ENCODE measurements at places on chromosomes 7 and 10.

- no peak for DNase-seq
Observed at GRCh38 chr10:68938117-68938516, 17.9 kb upstream of the DDX21 start.

GRCh38 chr10:11237571-11237970 is 219.9 kb downstream of the CELF2 start:
- DNase-seq, result no peak

DNA sequence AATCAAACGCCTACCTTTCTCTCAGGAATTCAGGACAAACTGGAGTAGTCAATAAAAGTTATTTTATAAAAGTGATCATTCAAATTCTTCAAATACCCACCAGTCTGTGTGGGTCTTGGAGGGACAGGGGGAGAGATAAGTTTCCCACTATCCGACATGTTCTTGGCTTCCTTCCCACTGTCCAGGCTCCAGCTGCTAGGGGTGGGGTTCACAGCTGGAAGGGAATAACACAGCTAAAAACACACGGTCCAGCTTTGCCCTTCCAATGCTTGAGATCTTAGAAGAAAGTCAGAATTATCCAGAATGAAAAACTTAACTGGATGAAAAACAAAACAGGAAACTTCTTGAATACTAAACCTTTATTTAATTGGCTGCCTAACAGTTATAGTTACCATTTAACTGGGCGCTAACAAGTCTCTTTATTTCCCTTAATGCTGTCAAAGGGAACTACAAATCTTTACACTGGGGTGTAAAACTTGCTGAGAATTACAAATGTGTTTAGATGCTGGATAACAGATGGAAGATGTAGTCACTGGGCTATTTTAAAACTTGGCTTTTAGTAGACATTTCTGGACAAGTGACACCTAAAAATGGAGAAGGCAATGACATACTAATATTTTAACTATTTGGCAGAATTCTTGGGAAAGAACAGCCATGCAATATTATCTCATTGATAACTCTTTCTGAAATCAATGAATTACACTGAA is 172.8 kb upstream of the IMMP2L start:
- no peak for DNase-seq

DNA sequence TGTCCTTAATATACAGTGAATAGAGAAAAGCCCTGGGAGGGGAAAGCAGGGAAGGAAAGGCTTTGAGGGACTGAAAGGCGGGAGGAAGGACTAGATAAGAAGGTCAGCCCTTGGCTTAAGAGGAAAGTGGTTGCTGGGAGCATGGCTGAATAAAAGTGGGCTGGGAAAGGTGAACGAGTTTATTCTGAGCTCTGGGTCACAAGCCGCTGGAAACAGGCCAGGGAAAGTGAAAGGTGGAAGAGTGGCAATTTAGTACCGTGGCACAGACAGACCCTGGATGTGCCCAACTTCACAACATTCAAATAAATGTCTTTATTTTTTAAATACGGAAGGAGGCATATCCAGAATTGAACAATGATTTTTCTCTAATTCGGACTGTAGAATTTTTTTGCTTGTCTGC is 39.7 kb downstream of the TAC1 start:
- DNase-seq, result no peak

DNA sequence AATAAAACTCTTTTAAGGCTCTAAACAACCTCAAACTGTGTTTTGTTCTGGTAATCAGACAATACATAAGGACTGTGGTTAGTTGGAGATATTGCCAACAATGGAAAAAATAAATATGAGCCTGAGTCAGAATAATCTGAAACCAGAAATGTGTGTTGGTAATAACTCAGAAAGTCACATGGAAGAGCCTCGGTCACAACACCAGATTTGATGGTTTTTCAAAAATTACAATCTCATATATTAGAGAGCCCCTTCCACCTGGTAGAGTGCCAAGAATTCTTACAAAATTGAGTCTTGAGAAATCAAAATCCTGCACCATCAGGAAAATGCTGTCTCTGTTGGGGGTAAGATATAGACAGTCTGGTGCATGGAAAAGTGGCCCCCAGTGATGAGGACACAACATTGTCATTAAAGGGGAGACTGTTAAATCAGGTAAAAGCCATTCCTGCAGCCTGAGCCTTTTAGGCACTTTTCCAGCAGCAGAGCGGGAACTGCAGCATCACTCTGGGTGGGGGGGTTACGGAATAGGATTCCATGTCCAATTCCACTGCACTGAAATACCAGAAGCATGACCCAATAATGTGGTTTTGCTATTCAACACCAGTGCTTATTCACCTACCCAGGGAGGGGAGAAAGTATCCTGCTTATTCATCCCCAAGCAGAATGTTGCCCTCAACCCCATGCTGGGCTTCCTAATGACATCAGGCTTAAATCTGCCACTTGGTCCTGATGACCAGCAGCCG is 9.5 kb upstream of the ADAM12 start:
- peak; percentile 79 for DNase-seq

DNA sequence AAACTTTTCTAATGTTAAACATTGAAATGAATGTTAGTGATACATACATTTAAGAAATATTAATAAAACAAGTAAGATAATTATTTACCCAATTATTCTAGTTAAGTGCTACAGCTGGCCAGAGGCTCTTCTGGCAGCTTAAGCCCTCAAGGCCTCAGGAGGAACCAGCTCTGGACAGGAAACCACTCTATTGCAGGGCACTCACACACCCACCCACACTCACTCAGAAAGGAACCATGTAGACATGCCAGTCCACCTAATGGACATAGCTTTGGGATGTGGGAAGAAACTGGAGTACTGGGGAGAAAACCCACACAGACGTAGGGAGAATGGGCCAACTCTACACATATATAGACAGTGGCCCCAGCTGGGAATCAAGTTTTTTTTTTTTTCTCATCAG is 28.2 kb downstream of the UMAD1 start:
- no peak for DNase-seq

DNA sequence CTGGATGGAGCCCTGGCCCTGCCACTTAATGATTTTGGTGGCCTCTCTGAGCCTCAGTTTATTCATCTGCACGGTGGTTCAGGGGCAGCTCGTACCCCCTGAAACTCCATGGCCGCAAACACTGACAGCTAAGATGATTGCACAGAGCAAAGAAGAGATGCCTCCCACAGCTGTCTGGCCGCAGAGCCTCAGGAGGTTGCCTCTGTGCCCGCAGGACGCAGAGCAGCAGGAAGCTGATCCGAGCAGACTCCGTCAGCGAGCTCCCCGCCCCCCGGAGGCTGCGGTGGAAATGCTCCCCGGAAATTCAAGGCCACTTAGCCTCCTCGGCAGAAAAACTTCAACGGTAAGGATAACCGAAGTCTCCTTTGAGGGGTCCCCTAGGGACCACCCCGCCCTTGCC is 30.2 kb upstream of the C10orf53 start:
- peak; percentile 77 for DNase-seq

DNA sequence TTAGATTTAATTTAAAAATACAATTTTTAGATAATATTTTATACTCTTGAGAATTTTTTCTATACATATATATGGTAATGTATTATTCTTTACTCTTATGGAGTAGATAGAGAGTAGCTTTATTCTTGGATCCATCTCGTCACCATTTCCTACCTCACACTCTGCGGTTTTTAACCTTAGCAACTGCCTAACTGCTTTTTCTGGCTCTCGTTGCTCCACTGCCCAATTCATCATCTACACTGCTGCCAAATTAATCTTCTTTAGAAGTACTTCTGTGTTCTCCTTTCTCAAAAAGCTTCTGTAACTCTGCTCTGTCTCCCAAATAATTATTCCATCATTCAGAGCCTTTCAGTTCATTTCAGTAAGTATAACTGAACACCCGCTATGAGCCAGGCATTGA is 35.3 kb downstream of the CAPZA2 start:
- DNase-seq, result no peak

- peak; percentile 58 for DNase-seq
Observed at GRCh38 chr10:52903397-52903938, 130.9 kb upstream of the MBL2 start.

- DNase-seq, result no peak
Observed at GRCh38 chr10:75115137-75115536, 3.7 kb downstream of the SAMD8 start.

DNA sequence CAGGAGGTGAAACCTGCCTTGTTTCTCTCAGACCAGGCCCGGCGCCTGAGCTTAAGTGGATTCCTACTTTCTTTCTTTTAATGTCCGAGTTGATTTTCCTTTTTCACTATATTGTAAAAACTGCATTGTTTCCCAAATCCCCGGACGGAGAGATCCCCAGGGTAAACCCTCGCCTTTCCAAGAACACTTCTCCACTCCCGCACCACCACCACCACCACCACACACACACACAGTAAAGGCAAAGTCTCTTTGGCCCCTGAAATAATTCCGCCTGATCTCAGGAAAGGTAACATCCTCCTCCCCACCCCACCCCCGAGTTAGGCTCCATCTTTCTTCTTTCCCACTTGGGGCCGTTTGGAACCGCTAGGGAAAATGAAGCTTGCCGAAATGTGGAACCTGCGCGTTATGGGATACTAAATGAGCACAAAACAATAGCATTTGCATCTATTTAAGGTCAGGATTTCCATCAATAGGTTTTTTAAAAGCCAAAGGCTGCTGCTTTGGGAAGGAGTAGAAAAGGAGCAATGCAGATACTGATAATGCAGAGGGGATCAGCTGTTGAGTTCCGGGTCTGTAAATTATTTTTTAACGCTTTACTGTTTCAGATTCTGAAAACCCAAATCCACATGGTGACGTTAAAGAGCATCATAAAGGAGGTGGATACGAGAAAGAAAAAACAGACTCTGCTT is 2.5 kb downstream of the HPSE2 start:
- DNase-seq, result no peak

GRCh38 chr10:63157845-63158624 is 24.9 kb downstream of the NRBF2 start:
- peak; percentile 76 for DNase-seq

GRCh38 chr10:85280014-85280413 is 951.6 kb downstream of the CCSER2 start:
- DNase-seq, result peak; percentile 80

GRCh38 chr10:112955582-112956421 is 5.8 kb downstream of the TCF7L2 start:
- no peak for DNase-seq

- no peak for DNase-seq
Observed at GRCh38 chr7:18494821-18495408, 634 bp upstream of the HDAC9 start.

DNA sequence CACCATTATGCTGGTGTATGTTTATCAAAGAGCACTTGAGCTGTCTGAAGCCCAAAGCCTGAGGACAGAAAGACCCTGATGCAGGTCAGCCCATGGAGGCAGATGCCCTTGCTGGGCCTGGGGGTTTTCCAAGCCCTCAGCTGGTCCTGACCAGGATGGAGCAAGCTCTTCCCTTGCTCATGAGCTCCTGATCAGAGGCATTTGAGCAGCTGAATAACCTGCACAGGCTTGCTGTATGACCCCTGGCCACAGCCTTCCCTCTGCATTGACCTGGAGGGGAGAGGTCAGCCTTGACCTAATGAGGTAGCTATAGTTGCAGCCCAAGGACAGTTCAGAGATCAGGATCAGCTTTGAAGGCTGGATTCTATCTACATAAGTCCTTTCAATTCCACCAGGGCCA is 13.0 kb downstream of the AQP1 start:
- peak; percentile 28 for DNase-seq

GRCh38 chr7:158546214-158546613 is 41.4 kb downstream of the PTPRN2 start:
- DNase-seq, result no peak

DNA sequence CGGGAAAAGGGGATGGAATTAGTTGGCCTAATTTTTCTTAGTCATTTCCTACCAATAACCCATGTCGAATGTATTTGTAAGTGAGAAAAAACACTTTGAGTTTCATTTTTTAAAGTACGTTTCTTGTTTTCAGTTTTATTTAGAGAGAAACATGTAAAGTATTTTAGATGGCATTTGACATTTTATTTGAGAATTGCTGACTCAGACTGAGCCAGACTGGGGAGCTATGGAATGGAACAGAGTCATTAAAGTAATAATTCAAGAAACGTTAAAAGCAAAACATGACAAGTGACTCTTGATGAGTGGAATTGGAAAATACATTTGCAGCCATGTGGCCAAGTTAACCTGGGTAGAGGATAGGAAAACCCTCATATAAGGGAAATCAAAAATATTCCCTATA is 286.1 kb upstream of the NPSR1 start:
- no peak for DNase-seq

GRCh38 chr7:51325261-51325676 is 8.7 kb upstream of the COBL start:
- peak; percentile 73 for DNase-seq

GRCh38 chr7:155676052-155676451 is 31.6 kb downstream of the RBM33 start:
- no peak for DNase-seq

DNA sequence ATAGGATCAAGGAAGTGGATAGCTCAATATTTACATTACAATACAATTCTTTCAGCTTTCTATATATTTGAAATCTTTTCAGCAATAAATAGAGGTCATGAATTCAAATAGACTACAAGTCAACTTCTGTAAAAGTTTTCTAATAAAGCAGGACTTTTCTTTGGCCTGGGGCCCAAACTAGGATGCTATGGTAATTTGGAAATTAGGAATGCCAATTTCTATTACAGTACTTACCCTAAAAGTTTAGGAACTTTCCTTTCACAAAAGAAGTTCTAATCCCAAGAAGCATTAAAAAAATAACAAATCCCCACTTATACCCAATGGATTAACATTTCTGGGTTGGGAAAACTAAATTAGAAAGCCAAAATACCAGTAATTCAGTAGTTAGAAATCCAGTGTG is 40.5 kb downstream of the SLC39A12 start:
- no peak for DNase-seq

GRCh38 chr10:58462863-58463507 is 49.7 kb upstream of the BICC1 start:
- DNase-seq, result no peak

- DNase-seq, result no peak
Observed at GRCh38 chr7:1260244-1260635, 27.6 kb downstream of the UNCX start.

- DNase-seq, result no peak
Observed at GRCh38 chr7:32481921-32482320, 8.3 kb downstream of the LSM5 start.

DNA sequence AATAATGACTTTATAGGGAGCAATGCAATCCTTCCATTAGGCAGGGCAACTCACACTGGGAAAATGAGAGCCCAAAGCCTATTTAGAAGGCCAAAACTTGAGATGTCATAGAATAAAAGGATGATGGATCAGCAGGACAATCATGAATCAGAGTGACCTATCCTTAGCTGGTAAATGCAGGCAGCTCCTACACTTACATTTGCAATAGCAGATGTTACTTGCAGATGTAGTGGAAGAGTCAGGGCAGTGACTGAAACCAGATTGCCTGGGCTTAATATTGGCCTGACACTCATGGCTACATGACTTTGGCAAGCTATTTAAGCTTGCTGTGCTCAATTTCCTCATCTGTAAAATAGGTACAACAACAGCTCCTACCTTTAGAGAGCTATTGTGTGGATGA is 98.7 kb downstream of the PRTFDC1 start:
- DNase-seq, result no peak
